Renal cortical epithelial cell (primary cell): ENCODE measurements at places on chromosomes 7 and 10. TPM values are rescaled to one million over a fixed set of nuclear protein-coding genes. Genes with fewer than 3 reads are reported as not detected.

DNA sequence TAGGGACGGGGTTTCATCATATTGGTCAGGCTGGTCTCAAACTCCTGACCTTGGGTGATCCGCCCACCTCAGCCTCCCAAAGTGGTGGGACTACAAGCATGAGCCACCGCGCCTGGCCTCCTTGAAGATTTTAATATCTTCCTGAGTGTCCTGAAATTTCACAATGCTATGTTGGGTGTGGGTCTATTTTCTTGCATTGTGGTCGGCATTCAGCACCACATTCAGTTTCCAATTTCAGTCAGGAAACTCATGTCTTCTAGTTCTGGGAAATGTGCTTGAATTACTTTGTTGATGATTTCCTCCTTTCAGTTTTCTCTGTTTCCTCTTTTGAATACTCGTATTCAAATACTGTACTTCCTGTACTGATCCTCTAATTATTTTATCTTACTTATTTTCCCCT, 49.3 kb upstream of the IL6 start:
- no peak for DNase-seq

The VWDE gene
- 1.6 and 3.0 TPM in 2 replicates for total RNA-seq

- DNase-seq: no peak
These were observed 12.3 kb downstream of the SFXN3 start for GRCh38 chr10:101043363-101043707.

DNA sequence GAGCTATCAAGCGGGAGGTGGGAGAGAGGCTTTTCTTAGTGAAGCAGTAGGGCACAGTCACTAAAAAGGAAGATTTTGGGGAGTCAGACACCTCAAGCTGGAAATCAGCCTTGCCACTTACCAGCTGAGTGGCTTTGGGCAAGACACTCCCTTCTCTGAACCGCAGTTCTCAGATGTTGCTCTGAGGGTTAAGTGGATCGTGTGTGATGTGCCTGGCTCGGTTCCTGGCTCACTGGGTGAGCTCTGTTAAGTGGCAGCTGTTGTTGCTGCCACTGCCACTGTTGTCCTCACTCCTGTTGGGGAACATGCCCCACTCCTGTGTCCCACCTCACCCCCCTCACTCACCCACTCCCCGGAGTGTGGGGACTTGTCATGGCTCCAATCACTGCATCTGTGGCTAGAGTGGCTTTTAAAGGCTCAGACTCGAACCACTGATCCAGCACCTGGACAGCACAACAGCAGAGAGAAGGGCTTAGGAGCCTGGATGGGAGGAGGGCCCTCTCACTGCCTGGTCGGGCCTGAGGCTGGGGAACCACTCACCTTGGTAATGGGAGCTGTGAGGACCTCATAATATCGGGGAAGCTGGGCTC, 20.0 kb downstream of the PYROXD2 start:
- DNase-seq: no peak

- no peak for DNase-seq
These were observed 22.4 kb downstream of the UBTD1 start for GRCh38 chr10:97520978-97521761.

DNA sequence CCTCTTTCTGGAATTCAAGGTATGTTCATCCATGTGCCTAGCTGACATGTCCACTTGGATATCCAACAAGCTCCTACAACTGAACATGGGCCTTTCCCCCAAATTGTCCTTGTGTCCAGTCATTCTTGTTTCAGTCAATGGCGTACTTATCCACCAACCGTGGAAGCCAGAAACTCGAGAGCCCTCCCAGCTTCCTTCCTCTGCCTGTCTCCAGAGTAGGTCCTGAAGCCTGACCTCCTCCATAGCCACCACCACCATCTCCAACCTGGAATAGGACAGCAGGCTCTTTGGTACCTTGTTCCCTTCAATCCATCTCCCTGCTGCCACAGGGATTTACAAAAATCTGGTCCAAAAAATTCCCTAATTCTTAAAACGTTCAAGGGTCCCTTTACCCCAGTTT, 305.1 kb downstream of the RPS24 start:
- no peak for DNase-seq

The ADAMTS14 gene
- total RNA-seq: 1.9 and 3.6 TPM in 2 replicates

- no peak for DNase-seq
These were observed 38.7 kb downstream of the SHH start for GRCh38 chr7:155773531-155773930.

- no peak for DNase-seq
These were observed 64.3 kb upstream of the BMPER start for GRCh38 chr7:33841031-33841430.

DNA sequence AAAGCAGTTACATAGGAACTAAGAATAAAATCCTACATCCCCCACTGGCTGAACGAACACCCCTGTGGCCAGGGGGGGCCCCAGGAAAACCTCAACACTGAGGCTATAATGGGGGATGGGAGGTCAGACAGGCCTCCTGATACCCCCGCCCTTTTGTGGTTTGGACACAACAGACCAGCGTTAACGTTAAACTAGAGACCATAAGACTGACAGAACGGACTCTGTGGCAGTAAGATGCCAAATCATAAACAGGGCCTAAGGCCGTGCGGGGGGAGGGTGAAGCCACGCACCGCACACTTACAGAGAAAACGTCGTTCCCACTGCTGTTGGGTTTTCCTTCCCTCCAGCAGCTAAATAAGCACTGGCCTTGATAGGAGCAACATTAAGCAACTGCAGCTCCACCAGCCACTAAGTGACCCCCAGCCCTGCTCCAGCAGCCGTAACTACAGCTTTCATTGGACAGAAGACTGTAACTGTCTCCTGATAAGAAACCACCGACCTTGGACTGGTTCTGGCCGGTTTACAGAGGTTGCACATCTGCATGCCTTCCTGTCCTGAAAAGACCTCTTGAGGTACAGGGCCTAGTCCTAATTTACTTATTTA, 3.4 kb upstream of the PPP2R2D start:
- DNase-seq: no peak

- DNase-seq: no peak
These were observed 102.7 kb upstream of the PCDH15 start for GRCh38 chr10:54903745-54904144.

DNA sequence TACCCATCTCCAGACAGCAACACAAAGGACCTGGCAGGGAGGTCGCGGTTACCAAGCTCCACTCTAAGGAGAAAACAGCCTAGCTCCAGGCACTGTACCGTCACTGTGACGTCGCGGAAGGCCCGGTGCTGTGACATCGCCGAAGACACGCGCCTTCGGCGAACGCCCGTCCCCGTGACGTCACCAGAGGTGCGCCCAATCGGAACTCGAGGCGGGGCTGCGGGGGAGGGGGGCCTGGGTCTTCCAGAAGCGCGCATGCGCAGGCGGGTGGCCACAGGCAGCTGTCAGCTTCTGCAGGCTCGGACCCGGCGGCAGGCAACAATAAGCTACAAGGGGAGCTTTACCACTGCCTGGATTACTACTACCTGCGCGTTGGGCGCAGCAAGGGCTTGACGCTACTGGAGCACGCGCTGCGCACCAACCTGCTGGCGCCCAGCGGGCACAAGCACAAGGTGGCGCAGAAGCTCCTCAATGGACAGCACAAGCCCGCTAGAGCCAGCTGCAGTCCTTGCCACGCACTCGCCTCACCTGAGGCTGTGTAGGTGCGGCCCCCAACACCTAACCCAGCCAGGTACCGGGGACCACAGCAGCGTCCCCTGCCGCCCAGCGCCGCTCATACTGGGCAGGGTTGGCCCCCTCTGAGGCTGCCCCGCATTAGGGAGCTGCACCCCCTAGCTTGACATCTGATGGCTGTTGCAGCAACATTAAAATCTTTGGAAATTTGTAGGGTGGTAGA, 208.4 kb downstream of the TPST1 start:
- DNase-seq: peak; percentile 58

DNA sequence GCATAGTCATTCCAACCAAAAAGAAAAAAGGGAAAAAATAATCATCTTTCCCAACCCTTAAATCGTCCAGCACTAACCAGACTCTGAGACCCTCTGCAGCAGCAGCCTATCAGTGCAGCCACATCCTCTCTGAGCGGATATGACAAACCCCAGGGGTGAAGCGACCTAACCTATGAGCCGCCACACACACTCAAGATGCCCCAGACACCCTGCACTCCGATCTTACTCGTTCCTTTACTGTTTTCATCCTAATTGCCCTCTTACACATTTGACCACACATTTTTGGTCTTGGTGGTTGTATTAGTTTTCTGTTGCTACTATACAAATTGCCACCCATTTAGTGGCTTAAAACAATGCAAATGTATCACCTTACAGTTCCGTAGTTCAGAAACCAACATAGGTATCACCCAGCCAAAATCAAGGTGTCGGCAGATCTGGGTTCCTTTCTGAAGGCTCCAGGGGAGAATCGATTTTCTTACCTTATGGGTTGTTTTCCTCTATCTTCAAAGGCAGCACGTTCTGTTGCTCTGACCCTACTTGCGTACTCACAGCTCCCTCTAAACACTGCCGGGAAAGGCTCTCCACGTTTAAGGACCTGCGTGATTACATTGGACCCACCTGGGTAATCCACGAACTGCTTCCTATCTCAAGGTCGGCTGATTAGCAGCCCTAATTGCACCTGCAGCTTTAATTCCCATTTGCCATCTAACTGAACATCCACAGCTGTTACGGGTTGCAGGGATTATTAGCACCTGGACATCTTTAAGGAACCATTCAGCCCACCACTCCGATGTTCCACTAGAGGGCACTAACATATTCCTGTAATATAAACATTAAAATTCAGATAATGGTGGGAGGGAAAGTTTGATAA, 37.3 kb upstream of the PRSS1 start:
- peak; percentile 23 for DNase-seq

The MEIG1 gene
- total RNA-seq: 0.40 TPM in 1 of 2 replicates, not detected in the other

- no peak for DNase-seq
These were observed 255.5 kb upstream of the YAE1 start for GRCh38 chr7:39310699-39311098.

DNA sequence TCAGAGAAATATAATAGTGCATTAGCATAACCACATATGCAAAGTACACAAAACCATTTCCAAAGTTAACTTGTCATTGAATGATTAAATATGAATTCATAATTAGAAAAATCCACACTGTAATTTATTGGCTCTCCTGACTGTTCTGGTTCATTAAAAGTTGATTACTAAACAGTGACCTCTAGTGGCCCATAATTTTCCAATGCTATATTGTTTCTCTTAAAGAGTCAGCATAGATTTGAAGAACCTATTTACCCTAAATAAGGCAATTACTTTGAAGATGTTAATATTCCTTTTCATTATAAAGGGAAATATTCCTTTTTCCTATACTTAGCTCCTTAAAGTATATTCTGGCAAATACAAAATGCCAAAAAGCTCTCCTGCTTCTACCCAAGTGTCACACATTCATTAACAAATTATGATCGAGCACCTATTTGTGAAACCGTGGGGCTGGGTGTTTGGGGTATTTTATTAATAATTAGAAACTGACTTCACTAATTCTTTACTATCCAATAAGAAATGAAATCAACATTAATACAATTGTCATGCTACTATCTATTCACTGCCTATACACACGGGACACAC, 86.2 kb downstream of the HIBADH start:
- DNase-seq: peak; percentile 47
